ENCODE measurements at places on chromosomes 4 and X.

DNA sequence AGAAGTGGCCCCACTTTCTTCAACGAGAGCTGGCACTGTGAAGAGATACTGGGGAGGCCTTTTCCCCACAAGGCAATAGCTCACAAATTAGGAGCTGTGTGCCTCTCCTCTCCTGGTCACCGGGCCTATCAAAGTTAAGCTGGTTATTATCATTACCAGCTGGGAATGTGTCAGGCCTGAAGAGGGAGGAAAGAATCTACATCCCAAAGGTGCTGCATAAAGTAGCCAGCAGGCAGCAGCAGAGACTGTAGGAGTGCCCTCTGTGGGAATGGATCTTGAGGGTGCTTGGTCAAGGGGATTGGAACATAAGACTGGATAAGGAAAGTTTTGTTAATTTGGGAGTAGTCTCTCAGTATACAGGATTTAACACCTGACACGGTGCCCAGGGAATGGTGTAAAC, 9.1 kb upstream of the TMPRSS11D start:
- DNase-seq = no peak

GRCh38 chr4:76960014-76960413, 10.5 kb downstream of the SEPTIN11 start:
- DNase-seq = no peak

GRCh38 chr4:6222761-6223292, 22.5 kb upstream of the JAKMIP1 start:
- no peak for DNase-seq

DNA sequence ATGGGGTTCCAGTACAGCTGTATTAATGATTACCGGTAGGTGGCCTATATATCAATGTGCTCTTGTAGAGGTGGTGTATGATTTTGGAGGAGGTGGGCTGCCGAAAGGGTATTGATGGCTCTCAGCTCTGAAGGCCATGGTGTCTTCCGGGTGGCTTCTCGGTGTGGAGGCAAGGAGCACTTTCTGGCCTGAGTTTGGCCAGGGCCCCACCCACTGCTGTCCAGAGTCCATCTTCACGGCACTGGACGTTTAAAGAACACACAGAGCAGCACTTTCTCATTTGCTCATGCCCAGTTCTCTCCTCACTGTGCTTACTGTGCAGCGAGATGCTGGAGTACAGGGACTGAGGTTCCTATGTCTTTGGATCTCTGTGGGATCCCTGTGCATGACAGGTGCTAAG, 16.1 kb downstream of the BST1 start:
- DNase-seq = no peak

GRCh38 chrX:154378059-154378798, 866 bp upstream of the EMD start:
- DNase-seq = no peak
